Smooth muscle cell of trachea (primary cell): ENCODE measurements at places on chromosomes 6 and 20. TPM values are rescaled to one million over a fixed set of nuclear protein-coding genes. Genes with fewer than 3 reads are reported as not detected.

Gene FAM184A
- 0.29 and 0.50 TPM in 2 replicates for total RNA-seq

Gene PYGB
- total RNA-seq, result 126 and 142 TPM in 2 replicates

Gene MATN4
- 0.33 TPM in 1 of 2 replicates, not detected in the other for total RNA-seq

Gene ZSCAN16
- total RNA-seq, result 2.0 and 2.3 TPM in 2 replicates

Gene CLPSL1
- not detected in 2 replicates for total RNA-seq

Gene C6orf58
- total RNA-seq, result 0.15 TPM in 1 of 2 replicates, not detected in the other

Gene PTCRA
- total RNA-seq, result not detected in 2 replicates

Gene OR2B6
- not detected in 2 replicates for total RNA-seq

Gene KCNK15
- 0.29 and 1.3 TPM in 2 replicates for total RNA-seq

Gene TFAP2D
- not detected in 2 replicates for total RNA-seq

Gene CGAS
- 4.1 and 6.5 TPM in 2 replicates for total RNA-seq

Gene BRD2
- 102 and 104 TPM in 2 replicates for total RNA-seq

Gene FNDC1
- 0.17 TPM in 1 of 2 replicates, not detected in the other for total RNA-seq

Gene VGLL2
- total RNA-seq, result not detected in 2 replicates

Gene HSPA1L
- 1.5 TPM in 2 replicates for total RNA-seq

Gene ADTRP
- 1.0 and 2.3 TPM in 2 replicates for total RNA-seq

Gene HLA-DOA
- under 0.01 TPM in 1 of 2 replicates, not detected in the other for total RNA-seq

Gene DXO
- 12.8 and 15.1 TPM in 2 replicates for total RNA-seq

Gene TBXT
- not detected in 2 replicates for total RNA-seq

Gene CAP2
- total RNA-seq, result 3.5 and 3.6 TPM in 2 replicates

Gene GJA10
- not detected in 2 replicates for total RNA-seq

Gene GID8
- 26.6 and 32.4 TPM in 2 replicates for total RNA-seq

Gene KHDC1L
- total RNA-seq, result not detected in 2 replicates

Gene UNC5CL
- under 0.01 and 0.15 TPM in 2 replicates for total RNA-seq

Gene CLVS2
- total RNA-seq, result under 0.01 TPM in 1 of 2 replicates, not detected in the other

Gene APOM
- 1.0 and 1.3 TPM in 2 replicates for total RNA-seq

Gene EBF4
- total RNA-seq, result 0.15 and 0.99 TPM in 2 replicates

Gene TSHZ2
- total RNA-seq, result 0.33 and 0.44 TPM in 2 replicates

Gene IL17A
- total RNA-seq, result not detected in 2 replicates

Gene TP53TG5
- 0.50 TPM in 1 of 2 replicates, not detected in the other for total RNA-seq

Gene HLA-B
- total RNA-seq, result 301 and 427 TPM in 2 replicates

Gene SLC39A7
- total RNA-seq, result 126 and 152 TPM in 2 replicates

Gene MYCT1
- 0.44 TPM in 1 of 2 replicates, not detected in the other for total RNA-seq

Gene SMLR1
- total RNA-seq, result not detected in 2 replicates

Gene NNAT
- total RNA-seq, result 1.5 TPM in 2 replicates
